ENCODE measurements at places on chromosomes 16 and 17.

DNA sequence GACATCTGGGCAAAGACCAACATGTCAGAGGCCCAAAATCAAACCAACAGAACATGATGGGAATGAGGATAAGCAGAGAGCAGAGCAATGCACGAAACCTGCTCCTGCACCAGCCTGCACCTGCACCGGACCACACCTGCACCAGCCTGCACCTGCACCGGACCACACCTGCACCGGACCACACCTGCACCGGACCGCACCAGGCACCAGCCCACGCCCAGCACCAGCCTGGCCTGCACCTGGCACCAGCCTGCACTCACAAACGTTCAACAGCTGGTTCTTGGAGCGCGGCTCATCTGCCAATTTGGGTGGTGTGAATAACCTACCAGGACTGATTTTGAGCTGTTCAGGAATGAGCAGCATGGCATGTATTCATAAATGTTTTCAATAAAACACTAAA lies 18.2 kb downstream of the CEP131 start:
- no peak for DNase-seq

- DNase-seq, result no peak
These were observed 74.8 kb downstream of the USP31 start for GRCh38 chr16:23074423-23074822.

- peak; percentile 63 for DNase-seq
These were observed 58.5 kb upstream of the CREBBP start for GRCh38 chr16:3938843-3939624.

GRCh38 chr17:77779711-77780539 lies 178.6 kb upstream of the TNRC6C start:
- DNase-seq, result peak; percentile 33

- no peak for DNase-seq
These were observed 24.9 kb upstream of the ALOX12 start for GRCh38 chr17:6970992-6971391.
